ENCODE measurements at places on chromosomes 11 and 22.

DNA sequence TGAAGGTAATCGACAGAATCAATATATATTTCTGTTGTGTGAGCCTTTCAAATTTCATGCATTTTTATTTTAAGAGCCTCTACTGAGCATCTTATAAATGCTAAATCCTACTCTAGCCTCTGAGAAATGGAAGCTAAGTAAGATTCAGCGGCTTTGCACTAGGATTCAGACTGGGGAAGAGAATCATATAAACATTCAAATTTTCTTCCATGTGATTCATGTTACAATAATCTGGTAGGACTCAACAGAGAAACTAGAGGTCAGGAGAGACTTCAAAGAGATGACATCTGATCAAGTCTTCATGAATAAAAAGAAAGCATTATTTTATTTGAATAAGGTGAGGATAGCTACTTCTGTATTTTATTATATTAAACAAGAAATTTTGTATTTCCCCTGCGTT lies 538.9 kb downstream of the DLG2 start:
- DNase-seq, result no peak

- DNase-seq, result no peak
Measured at GRCh38 chr11:78216021-78216420, 27.3 kb downstream of the USP35 start.

- no peak for DNase-seq
Measured at GRCh38 chr22:17077255-17077654, 7.5 kb upstream of the IL17RA start.

DNA sequence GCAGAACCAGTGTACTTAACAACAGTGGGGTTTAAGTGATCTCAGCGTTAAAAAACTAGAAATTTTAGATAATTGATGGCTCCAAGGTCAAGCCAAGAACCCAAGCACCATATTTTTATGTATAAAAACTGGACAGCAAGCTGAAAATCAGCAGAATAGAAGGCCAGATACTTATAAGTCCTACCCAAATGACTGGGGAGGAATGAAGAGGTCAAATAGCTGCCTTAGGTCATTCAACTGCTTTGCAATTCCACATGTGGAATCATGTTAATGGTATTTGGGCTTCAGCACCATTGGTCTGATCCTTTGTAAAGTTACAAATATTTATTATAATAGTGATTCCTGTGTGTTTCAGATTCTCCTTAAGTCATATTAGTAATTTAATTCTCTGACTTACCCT lies 108.4 kb downstream of the FAT3 start:
- no peak for DNase-seq

DNA sequence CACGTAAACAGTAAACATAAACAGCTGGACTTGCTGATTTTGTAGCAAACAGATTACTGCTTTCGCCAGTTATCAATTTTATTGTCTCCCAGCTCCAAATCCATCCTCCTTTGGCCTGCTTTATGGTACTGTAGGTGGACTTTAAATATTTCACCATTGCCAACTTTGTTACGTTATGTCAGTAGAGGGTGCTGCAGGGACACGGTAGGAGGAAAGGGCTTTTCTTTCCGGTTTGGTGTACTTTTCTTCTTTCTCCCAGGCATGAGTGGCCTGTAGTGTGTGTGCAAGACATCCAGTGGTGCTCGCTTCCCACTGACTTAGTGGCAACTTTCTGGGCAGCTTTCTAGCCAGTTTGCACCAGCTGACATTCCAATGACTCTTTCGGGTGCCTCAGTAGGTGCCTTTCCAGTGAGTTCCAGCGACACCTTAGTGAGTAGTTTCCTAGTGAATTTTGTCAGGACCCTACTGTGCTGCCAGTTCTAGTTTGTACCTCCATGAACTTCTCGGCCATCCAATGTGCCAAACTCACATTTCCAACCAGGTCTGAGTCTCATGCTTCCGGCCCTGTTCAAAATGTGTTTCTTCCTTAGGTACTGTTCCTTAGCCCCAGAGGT lies 267.6 kb upstream of the TENM4 start:
- DNase-seq, result peak; percentile 49

DNA sequence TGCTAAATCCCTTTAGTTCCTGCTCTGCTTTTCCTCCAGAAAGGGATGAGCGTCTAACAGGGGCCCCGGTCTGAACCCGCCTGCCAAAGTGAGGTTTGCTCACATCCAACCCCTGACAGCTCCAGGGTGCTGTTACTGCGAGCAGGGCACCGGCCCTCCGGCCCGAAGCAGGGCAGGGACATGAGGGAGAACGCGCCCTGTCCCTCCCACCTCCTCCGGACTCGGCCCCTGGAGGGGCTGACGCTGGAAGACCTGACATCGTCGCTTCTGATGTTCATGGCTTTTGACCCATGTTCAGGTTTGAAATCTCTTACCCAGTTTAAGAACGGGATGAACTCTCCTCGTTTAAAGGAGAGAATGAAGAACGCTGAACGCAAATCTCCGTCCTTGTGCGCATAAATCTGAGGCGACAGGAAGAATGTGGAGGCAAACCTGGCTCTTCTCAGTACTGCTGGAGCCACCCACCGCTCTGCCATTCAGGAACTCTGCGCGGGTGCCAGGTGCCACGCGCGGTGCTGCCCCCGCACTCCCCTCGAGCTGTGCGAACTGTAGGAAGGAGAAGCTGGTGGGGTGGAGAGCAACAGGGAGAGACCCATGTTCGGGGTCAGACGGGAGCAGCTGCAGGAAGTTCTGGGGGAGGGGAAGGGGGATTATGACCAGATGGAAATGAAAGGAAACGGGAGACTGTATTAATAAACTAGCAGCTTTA lies 826 bp upstream of the EEF1G start:
- peak; percentile 21 for DNase-seq

- no peak for DNase-seq
Measured at GRCh38 chr11:118916842-118917388, 8.8 kb downstream of the BCL9L start.

DNA sequence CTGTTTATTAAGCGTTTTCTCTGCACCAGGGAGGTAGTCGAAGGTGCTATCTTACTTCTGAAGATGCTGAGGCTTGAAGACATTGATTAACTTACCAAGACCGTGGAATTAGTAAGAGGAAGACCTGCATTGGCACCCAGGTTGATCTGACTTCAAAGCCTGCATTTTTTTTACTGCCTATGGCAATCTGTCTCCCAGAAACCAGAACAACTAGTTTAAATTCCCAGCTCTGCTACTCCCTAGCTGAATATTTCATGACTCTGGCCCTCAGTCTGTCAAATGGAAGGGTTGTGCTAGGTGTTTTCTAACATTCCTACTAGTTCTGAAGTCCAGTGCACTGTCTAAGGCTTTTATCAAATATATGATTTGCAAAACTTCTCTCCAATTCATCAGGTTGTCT lies 52.0 kb upstream of the GRAMD1B start:
- no peak for DNase-seq

GRCh38 chr11:134791102-134791501 lies 379.1 kb upstream of the B3GAT1 start:
- DNase-seq, result no peak

GRCh38 chr11:77093987-77094840 lies 8.4 kb upstream of the OMP start:
- DNase-seq, result no peak

GRCh38 chr11:122267602-122268001 lies 151.6 kb upstream of the BLID start:
- no peak for DNase-seq

DNA sequence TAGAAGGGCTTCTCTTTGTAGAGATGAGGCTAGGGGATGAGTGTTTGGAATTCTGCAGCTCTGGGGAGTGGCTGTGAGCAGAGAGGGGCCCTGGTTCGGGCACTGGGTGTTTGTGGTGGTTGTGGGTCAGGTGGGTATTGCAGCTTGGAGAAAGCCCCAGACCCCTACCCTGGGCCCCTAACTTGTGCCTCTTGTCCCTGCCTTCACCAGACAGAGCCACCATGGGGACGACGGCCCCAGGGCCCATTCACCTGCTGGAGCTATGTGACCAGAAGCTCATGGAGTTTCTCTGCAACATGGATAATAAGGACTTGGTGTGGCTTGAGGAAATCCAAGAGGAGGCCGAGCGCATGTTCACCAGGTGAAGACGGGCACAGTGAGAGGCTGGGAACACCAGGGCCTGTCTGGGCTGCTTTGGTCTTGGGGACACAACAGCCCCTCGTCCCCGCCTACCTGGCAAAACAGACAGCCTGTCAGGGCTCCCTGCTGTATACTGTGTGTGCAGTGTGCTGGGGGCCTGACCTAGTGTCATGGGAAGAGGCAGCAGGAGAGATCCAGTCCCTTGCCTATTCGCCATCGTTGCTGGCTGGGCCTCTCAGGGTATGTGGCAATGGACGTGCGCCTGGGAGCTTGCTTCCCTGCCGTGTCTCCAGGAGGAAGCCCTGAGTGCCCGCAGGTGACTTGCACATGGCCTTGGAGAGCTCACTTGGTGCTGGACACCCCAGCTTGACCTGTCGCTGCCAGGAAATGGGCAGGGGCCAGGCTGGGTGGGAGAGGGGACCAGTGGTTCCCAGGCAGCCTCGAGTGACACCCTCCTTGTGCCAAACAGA lies 4.3 kb downstream of the INCENP start:
- DNase-seq, result no peak

- no peak for DNase-seq
Measured at GRCh38 chr11:932435-932834, 6.8 kb downstream of the AP2A2 start.

GRCh38 chr11:18790883-18791206 lies 753 bp downstream of the PTPN5 start:
- DNase-seq, result no peak

GRCh38 chr11:15483205-15483604 lies 368.5 kb downstream of the INSC start:
- no peak for DNase-seq

DNA sequence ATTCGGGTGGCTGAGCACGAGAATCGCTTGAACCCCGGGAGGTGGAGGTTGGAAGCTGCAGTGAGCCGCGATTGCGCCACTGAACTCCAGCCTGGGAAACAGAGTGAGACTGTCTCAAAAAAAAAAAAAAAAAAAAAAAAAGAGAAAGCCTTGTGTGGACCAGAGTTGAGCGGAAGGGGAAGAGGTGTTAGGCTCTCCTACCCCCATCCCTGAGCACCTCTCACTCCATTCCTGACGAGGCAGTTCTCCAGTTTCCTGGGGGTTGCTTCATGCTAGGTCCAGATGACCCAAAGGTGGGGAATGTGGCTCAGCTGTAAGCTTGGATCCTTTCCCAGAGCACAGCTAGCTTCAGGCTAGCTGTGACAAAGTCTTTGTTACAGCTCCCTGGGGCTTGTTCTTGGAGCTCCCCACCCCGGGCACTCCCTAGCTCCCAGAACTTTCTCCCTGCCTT lies 8.8 kb upstream of the DNAL4 start:
- no peak for DNase-seq

- no peak for DNase-seq
Measured at GRCh38 chr11:35404388-35404775, 15.0 kb downstream of the SLC1A2 start.

DNA sequence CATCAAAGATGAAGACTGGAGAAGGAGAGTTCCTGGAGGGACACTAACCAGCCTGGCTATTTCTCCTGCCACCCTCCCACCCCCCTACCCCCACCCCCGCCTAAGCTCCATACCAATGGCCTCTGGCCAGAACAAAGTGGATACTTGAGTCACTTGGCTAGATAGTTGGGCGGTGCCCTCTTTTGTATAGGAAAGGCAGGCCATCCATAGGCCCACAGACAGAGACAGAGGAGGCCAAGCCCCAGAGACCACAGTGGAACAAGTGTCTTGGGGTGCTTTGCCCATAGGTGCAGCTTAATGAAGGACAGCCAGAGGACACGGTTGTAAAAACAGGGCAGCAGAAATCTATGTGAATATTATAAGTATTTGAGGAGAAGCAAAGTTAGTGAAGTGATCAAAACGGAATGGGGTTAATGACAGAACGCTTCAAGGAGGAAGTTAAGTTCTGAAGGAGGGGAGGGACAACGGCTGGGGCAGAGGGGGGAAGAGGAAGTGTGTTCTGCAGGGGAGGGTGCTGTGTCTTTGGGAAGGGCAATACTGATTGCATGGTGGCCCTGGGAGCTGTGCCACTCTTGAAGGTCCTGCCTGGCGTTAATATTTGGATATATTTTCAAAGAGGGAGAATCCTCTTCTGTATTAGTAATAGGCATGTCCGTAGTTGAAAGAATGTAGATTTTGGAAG lies 32.7 kb downstream of the FLI1 start:
- no peak for DNase-seq

- no peak for DNase-seq
Measured at GRCh38 chr11:94526645-94527438, 14.6 kb downstream of the C11orf97 start.

- DNase-seq, result no peak
Measured at GRCh38 chr11:45023065-45023365, 72.3 kb upstream of the TP53I11 start.

DNA sequence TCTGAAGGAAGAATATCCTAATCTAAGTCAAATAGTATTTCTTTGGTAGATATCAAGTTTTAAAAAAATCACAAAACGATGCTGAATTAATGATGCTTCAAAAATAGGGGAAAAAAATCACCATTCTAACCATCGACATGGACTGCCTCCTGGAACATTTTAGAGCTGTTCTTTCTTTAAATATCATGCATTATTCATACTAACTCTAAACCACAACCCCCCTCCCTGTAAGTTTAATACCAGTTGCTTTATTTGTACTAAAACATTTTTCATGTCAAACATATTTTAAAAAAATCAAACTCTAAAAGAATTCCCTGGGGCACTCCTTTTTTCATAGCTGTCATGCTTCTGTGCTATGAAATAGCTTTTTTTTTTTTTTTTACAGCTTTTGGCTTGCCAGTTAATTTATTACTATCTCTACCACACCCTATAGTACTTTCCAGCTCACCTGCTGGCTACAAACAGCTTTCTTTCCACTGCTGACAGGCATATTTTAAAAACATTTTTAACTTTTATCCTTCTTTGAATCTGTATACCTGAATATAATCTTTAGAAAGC lies 256.9 kb downstream of the SOX6 start:
- DNase-seq, result no peak

DNA sequence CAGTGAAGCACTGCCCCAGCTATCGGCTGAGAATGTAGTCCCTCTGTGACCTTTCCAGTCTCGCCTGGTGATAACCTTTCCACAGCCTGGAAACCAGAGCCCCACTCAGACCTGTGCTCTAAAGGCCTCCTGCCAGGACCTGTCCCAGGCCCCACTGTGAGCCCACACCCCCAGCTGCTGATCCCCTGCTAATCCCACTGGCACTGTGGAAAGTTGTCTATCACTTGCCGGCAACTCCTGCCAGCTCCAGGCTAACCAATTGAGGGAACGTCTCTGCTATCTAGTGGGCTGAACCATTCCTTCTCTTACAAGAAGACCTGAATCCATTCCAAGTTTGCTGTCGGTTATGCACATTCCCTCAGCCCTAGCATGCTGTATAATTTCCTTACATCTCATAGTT lies 328.2 kb downstream of the FAM181B start:
- no peak for DNase-seq

All from NCI-H2029 (cell line).